ENCODE measurements at places on chromosomes 7 and 10. TPM values are rescaled to one million over a fixed set of nuclear protein-coding genes. Genes with fewer than 3 reads are reported as not detected.
A peak's percentile ranks its signal among the peaks of the same experiment; 100 is the strongest.

HOXA11 gene
- not detected for total RNA-seq

CALHM1 gene
- not detected for total RNA-seq

SFXN3 gene
- total RNA-seq = 17.1 TPM

CSTF2T gene
- 25.3 TPM for total RNA-seq

ACTL6B gene
- total RNA-seq = not detected

TMEM26 gene
- not detected for total RNA-seq

GRCh38 chr7:68176974-68177373 is 1180.3 kb downstream of the TYW1 start:
- peak; percentile 26 for DNase-seq

DNA sequence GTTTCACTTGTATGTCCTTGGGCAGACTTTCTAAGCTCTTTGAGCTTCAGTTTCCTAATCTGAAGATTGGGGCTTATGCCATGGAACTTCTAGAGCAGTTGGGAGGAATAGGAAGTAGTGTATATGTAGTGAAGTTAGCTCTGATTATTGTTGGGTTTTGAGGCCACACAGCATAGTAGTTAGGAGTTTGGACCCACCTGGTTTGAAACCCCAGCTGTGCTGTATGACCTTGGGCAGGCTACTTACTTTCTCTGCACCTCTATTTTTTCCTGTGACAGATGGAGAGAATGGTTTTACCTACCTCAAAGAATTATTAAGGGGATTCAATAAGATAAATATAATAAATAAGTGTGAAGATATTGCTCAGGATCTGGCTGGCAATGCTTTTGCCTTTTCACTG is 61.4 kb upstream of the ADRB1 start:
- no peak for DNase-seq

- no peak for DNase-seq
Observed at GRCh38 chr10:102492983-102493382, 9.5 kb downstream of the ACTR1A start.

GRCh38 chr7:54774785-54775740 is 16.1 kb upstream of the SEC61G start:
- DNase-seq = no peak

- DNase-seq = no peak
Observed at GRCh38 chr10:71236286-71236685, 23.9 kb downstream of the UNC5B start.

DNA sequence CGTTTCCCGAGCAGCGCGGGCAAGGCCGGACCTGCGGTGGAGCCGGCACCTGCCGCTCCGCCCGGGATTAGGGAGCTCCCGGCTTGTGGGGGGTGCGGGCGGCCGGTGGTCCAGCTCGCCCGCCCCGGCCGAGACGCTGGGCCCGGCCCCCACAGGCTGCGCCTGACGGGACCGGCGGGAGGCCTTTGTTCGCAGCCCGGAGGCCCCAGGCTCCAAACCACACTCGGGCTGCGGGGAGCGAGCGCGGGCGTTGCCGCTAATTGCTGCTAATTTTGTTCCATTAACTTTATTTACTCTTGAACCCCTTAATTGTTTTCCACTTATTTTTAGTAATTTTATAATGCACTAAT is 9.6 kb downstream of the UNCX start:
- no peak for DNase-seq

- DNase-seq = no peak
Observed at GRCh38 chr10:70498970-70499835, 20.6 kb downstream of the PALD1 start.

DNA sequence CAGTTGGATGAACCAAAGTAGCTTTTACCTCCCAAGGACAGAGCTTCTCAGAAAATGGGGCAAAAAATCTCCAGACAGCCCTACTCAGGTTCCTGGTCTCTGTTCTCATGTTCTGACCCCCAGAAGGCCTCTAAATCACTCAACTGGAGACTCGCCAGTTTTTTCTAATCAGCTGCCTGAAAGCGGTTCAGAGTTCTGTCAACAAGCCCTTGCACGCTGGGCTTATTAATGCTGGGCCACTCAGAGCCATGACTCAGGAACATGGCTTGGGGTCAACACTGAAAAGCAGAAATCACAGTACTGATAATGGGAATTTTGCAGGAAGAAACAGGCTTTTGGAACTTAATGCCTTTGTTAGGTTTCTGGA is 15.3 kb downstream of the ECHDC3 start:
- no peak for DNase-seq
